ENCODE measurements at places on chromosomes 2 and 18.

- no peak for DNase-seq
These were observed 15.2 kb downstream of the CYB5A start for GRCh38 chr18:74276609-74277008.

- no peak for DNase-seq
These were observed 94.8 kb downstream of the ZNF407 start for GRCh38 chr18:74692367-74693013.

DNA sequence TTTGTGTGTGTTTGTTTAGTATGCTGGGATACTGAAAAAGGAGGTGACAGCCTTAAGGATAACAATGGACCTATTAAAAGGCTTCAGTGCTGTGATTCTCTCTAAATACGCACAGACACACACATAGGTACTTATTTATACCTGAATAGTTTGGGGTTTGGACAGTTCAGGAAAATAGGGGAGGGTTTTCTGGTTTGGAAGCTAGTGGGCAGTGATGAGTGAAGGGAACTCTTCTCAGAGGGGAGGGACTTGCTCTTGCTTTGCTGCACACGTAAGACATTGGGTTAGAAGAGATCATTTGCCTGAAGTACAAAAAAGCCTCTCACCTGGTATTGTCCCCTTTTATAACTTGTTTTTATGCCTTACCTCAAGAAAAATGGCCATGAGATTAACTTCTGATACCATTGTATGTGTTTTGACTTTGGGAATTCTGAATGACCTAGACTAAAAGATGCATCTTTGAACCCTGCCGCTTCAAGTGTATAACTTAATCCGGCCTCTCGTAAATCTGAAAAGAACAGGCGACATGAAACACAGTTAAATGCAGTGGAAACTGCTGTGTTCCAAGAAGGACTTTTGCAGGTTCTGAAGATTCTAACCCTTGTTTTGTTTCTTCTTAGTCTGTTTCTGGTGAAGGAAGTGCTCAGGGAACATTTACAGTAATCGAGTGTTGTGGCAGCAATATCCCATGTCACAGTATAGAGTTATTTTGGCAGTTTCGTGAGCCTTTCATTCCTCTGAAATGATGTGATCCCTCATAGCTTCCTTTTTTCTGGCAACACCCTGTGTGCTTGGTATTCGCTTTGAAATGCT lies 2.5 kb downstream of the CRIM1 start:
- DNase-seq, result peak; percentile 89

DNA sequence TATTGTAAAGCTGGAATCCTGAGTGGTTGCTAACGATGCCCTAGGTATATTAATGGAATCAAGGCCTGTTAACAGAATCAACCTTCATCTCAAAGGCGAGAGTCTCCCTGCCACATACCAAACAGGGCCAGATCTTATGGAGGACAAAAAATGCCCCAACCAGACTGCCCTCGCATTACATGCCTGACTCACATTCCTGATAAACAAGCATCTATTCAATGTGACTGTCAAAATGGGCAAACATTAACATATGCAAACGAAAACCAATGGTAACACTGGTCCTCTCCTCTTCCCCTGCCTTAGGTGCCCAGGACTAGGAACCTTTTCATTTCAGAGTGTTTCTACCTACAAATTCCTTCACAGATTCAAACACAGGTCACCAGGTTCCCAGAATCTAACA lies 83.4 kb downstream of the COL6A3 start:
- DNase-seq, result no peak

DNA sequence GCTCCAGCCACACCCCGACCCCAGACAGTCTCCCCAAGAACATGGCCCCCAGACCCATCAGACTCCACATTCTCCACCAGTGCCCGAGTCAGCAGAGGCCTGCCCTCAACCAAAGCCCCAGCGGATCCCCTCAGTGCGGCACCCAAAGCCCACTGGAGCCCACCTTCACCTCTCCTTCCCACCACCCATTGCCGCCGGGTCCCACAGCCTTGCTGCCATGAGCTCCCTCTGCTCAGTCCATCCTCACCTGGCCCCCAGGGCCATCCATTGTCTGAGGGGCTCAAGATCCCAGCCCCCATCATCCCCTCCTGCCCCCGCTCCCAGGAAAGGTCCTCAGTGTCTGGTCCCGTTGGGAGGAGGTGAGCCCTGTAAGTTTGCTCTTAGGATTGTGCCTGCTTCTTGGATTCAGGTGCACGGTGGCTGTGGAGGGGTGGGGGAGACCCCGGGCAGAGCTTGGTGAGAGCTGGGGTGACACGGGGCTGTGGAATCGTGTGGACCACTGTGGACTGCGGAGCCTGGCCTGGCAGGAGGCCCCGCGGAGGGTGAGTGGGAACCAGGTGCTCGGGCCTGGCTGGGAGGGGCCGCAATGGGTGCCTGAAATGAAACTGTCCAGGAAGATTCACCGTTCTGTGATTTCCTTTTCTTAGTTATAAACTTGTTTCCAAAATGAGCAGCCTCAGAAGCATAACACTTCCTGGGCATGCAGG lies 32.7 kb upstream of the GPC1 start:
- DNase-seq, result no peak

DNA sequence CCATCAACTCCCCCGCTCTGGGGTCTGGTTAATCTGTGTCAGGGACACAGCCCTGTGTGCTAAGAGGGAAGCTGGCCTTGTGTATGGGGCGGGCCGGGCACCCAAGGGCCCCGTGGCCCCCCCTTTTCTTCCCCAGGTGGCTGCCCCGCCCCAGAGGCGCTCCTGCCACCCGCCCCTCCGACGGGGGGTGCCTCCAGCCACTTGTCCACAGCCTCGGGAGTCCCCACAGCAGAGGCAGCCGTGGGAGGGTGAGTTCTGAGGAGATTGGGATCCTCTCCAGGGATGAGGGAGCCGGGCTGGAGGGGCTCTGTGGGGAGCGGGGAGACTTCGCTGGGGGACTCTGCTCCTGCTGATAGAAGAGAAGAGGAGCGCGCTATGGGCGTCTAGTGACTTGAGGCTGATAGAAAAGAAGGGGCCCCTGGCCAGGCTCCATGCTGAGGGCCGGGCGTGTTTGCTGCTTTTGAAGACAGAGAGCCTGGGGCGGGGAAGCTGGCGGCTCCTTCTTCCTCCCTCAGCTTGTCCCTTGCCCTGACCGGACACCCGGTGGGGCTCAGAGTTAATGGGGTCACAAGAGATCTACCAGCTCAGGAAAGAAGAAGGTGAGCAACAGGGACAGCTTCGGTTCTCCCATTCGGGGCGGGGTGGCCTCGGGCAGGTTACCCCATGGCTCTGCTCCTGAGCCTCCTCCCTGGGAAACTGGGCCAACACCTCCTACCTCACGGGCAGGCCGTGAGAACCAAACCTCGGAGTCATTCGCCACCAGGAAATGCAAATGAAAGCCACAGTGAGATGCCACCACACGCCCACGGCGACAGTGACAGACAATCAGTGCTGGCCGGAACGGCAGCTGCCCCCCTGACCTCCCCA lies 89.4 kb upstream of the TAF1B start:
- no peak for DNase-seq

- no peak for DNase-seq
These were observed 26.5 kb downstream of the TNS1 start for GRCh38 chr2:217976301-217976700.

GRCh38 chr2:11123001-11123809 lies 32.1 kb upstream of the SLC66A3 start:
- DNase-seq, result no peak

- DNase-seq, result no peak
These were observed 9.4 kb downstream of the CYP1B1 start for GRCh38 chr2:38066421-38067115.

DNA sequence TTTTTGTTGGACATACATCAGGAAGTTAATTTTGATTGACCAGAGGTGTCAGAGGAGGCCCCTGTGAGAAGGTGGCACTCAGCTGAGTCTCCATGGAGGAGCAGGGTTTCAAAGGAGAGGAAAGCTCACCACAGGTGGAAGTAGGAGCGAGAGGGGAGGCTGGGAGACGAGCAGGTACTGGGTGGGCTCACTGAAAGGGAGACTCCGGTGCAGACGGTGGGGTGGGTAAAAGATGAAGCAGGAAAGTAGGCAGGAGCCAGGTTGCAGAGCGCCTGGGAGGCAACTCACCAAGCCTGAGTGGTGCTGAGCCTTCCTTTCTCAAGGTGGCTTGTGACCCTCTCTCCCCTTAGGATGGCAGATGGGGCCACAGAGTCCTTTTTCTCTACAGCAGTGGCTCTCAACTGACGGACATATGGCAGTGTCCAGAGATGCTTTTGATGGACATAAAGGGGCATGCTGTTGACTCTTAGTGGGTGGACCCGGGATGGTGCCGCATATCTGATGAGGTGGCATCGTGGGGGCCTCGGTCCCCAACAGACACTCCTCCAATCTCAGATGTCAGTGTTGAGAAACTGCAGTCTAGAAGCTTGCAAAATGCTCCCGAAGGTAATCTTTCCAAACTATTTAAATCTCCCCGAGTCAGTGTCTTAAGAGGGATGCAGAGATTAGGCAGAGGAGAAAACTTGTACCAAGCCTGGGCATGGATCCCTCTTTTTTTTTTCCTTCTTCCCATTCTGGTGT lies 64.0 kb downstream of the LPIN1 start:
- no peak for DNase-seq

- no peak for DNase-seq
These were observed 6.7 kb downstream of the GALNT3 start for GRCh38 chr2:165787334-165787733.

DNA sequence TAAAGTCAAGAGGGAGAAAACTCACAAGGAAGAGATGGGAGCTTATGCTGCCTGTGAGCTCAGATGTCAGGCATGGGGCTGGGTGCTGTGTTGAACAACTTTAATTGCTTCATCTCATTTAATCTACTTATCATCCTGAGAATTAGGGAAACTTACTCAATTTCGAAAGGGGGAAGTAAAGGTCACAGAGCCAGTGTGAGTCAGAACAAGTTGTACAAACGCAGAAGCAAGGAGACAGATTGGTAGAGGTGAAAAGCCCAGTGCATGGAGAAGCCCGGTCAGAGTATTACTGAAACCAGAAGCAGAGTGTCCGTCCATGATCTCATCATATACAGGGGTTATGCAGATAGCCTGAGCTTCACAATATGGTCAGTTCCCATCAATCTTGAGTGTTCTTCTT lies 281.1 kb upstream of the POU3F3 start:
- no peak for DNase-seq

DNA sequence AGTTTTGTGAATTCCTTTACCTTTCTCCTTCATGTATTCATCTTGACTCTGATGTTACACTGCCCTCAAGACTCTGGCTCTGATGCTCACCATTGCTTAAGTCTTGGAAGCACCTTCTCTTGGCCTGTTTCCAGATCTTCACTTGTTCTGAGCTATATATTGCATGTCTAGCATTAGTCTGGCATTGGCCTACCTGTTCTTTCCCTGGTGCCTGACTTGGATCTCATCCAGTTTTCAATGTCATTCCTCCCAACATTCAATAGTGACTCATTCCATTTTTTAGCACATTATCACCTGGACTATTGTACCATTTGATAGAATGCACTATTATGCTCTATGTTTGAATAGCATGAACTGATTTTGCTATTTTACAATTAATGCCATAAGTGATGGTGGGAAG lies 127.3 kb upstream of the NYAP2 start:
- DNase-seq, result no peak

GRCh38 chr2:161136696-161137324 lies 23.4 kb upstream of the TANK start:
- DNase-seq, result peak; percentile 23

- DNase-seq, result peak; percentile 86
These were observed at the start of the genes ATRAID and SLC5A6 for GRCh38 chr2:27211943-27212625. Gene ATRAID (plus strand): TSS chr2:27212041. CDS start chr2:27212369, 328 bp downstream. Gene SLC5A6 (minus strand): TSS chr2:27212268. CDS start chr2:27207650, 4,618 bp downstream.

- peak; percentile 71 for DNase-seq
These were observed 89.2 kb upstream of the GLS start for GRCh38 chr2:190791347-190791975.

GRCh38 chr2:215887303-215887702 lies 126.0 kb downstream of the MREG start:
- DNase-seq, result no peak

GRCh38 chr2:229715895-229716507 lies 1.6 kb upstream of the DNER start:
- DNase-seq, result no peak

DNA sequence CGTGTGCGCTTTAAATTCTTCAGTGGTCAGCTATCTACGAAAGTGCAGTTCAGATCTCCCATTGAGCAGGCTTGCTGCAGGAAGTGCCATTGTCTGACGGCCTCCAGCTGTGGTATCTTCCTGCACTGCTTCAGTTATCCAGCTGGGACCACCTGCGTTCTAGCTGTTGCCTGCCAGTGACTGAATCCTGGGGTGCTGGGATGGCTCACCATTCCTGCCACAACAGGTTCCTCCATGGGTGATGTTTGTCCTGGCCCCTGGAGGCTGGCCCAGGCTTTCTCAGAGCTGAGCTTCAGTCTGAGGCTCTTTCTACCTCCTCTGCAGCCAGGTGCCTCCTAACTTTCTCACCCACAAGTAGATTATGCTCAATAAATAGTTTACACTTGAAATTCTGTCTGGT lies 498.5 kb upstream of the HS6ST1 start:
- no peak for DNase-seq

- DNase-seq, result no peak
These were observed 17.2 kb upstream of the TNP1 start for GRCh38 chr2:216877085-216877484.

GRCh38 chr2:164785457-164785856 lies 56.2 kb downstream of the COBLL1 start:
- DNase-seq, result peak; percentile 76

GRCh38 chr2:28359222-28360057 lies 33.2 kb upstream of the FOSL2 start:
- no peak for DNase-seq

DNA sequence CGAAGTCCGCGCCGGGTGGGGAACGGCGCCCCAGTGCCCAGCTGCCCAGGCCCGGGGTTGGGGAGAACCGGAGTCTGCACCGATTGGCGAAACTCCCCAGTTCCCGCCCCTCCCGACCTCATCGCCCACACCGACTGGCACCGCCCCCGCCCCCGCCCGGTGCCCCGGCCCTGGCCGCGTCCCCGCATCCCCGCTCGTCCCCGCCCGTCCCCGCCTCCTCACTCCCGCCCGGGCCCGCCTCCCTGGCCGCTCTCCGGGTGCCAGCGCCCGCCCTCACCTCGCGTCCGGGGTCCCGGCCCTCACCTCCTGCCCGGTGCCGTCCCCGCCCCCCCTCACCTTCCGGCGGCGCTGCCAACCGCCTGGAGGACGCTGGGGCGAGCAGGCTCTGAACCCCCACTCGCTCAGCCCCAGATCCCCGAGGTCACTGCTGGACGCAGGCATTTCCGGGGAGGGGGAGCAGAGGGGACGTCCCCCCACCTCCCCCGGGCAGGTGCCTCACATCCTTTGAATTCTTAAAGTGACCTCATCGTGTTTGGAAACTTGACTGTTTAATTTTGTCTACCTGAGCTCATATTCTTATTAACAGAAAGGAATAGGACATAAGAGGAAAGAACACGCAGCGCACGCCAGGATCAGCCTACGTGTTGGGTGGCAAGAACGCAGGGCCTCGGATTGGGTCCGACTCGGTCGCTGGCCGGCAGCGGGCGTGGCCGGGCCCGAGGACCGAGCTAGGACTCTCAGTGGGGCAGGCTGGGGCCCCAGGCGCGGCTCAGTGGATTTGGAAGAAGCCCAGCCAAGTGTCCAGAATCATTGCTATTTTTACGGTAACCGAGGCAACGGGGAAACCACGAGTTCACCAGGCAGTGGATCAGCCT lies at the start of gene FAM110C:
TSS of gene FAM110C (minus strand) at position 35 of the 875 bp plus-strand sequence. CDS start 120 bp downstream, outside the sequence.
- no peak for DNase-seq

GRCh38 chr2:220512419-220512818 lies 885.0 kb downstream of the SLC4A3 start:
- peak; percentile 68 for DNase-seq

All from AG10803 (cell line).